ENCODE measurements at places on chromosomes 3 and 15.

DNA sequence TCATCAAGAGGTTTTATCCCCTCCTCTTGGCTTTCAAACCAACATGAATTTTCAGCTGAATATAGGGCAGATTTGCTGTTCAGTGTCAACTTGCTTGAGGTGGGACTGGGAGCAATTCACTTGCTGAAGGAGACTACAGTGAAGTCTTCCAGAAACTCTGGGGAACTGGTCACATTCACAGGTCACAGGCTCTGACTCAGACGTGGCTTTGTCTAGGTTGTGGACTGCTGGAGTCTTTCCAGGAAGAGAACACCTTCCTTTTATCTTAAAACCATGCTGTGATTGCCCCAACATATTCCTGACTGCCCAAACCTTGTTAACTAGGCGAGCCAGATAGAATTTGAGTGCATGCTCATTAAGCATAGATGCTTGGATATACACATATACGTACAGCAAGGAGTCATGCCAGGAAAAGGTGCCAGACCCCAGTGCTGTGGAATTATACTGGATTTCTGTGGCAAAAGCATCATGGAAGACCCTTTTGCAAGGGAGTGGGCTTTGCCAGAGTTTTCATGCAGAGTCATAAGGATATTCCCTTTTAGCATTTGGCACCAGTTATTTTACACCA lies 399.1 kb upstream of the TBL1XR1 start:
- no peak for DNase-seq

- DNase-seq, result no peak
These were observed 26.0 kb downstream of the FBXW12 start for GRCh38 chr3:48397767-48398681.

GRCh38 chr15:64844576-64845145 lies 2.9 kb downstream of the PLEKHO2 start:
- no peak for DNase-seq

DNA sequence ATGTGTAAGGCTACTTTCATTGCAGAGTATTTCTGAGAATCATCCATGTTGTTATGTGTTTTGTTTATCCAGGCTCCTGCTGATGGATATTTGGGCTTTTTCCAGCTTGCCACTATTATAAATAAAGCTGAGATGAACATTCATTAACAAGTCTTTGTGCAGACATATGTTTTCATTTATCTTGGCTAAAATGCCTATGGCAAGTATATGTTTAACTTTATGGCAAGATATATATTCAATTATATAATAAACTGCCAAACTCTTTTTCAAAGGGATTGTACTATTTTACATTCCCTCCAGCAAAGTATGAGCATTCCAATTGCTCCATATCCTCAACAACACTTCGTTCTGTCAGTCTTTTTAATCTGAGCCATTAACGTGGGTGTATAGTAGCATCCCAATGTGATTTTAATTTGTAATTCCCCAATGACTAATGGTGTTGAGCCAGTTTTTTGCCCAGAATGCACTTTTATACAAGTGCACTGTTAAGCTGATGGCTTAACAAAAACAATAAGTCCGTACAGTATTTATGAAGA lies 452.4 kb downstream of the SHQ1 start:
- no peak for DNase-seq

GRCh38 chr15:81666839-81667238 lies 292.8 kb upstream of the TMC3 start:
- no peak for DNase-seq

GRCh38 chr3:156497326-156497725 lies 57.6 kb downstream of the SSR3 start:
- no peak for DNase-seq

Measured in astrocyte of the cerebellum (primary cell).